Esophagus (tissue), 2 donors: ENCODE measurements at places on chromosomes 2 and 18. TPM values are rescaled to one million over a fixed set of nuclear protein-coding genes. Genes with fewer than 3 reads are reported as not detected.

The RAD51AP2 gene
- 0.28 TPM for polyA plus RNA-seq

The GRHL1 gene
- polyA plus RNA-seq, result 94.7 TPM

The ST6GAL2 gene
- polyA plus RNA-seq, result 1.1 TPM

The KCNIP3 gene
- polyA plus RNA-seq, result 2.2 TPM

The SNTG2 gene
- polyA plus RNA-seq, result 0.33 TPM

The GLB1L gene
- polyA plus RNA-seq, result 1.9 TPM

The TUBB8B gene
- 0.16 TPM for polyA plus RNA-seq

The GYPC gene
- 25.0 TPM for polyA plus RNA-seq

The EIF5B gene
- polyA plus RNA-seq, result 25.9 TPM
